NCI-H1436 treated with DMSO at 0.1 percent for 48 hours (cell line): ENCODE measurements at places on chromosomes 7 and 10.

DNA sequence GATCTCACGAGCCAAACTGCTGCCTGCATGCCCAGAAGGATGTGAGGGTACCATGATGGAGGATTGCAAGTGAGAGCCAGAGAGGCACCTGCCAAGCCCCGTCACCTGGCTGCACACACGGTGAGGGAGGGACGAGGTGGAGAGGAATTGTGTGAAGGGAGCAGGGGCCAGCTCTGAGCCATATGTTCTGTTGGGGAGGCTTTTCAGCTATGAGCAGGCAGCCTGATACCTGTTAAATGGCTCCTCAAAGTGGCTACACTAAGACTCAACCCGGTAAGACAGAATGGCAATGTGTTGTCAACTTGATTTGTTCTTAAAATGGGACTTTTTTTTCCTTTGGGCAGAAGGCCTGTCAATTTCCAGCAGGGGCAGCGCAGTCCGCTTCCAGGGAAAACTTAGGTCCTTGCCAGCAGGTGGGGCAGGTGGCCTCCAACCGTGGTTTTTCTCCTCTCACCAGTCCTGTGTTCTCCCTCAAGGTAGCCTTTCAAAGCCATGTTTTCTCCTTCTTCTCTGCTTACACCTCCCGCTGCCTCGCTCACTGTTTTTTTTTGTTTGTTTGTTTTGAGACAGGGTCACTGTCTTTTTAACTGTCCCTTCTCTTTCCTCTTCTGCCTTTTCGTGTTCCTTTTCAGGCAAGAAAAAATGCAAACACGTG lies 57.7 kb upstream of the ZNRF2 start:
- no peak for DNase-seq

DNA sequence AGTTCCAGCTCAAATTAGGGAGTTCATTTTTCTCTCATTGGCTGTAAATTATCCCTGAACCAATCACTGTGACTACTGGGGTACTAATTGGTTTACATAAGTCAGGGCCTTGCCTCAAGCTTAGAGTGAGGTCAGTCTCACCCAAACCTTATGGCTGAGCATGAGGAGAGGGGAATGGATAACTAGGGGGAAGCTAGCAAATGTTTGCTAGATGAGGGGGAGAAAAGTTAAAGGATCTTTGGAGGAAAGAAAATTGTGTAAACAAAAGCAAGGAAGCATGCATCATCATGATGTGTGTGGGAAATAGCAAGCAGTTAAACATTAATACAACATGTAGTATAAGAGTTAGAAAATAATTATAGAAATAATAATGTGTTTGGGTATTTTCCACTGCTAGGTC lies 121.9 kb downstream of the BBS9 start:
- no peak for DNase-seq

GRCh38 chr7:31007634-31008033 lies 43.9 kb downstream of the GHRHR start:
- DNase-seq = no peak

DNA sequence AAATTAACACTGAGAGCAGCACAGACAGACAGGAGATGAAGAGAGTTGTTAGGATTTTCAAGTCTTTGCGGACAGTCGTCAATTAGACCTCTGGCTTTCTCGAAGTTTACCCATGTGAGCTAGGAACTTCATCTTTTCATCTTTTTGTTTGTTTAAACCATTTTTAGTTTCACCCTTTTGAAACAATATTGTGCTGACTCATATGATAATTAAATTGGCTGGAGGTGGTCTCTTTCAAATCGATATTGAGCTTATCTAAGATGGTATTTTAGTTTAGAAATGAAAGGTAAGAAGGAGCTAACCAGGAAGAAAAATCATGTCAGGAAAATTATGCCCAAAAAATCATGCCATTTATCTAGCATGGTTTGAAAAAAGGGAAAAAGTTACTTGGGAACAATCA lies 415.8 kb upstream of the SEMA3A start:
- DNase-seq = no peak

DNA sequence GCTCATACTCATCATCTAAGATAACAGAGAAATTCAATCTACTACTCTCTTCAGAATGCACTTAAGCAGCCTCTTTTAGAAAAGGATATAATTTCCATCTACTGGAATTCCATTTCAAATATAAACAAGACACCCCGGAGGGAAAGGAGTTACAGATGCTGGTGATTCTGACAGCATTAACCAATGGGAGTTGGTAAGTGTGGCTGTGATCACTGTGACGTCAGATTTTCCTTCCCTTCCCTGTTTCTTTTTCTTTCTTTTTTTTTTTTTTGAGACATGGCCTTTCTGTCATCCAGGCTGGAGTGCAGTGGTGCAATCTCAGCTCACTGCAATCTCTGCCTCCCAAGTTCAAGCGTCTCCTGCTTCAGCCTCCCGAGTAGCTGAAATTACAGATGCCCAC lies 106.6 kb downstream of the ACTR3B start:
- DNase-seq = no peak

GRCh38 chr10:96724621-96725020 lies 4.3 kb upstream of the PIK3AP1 start:
- DNase-seq = no peak

DNA sequence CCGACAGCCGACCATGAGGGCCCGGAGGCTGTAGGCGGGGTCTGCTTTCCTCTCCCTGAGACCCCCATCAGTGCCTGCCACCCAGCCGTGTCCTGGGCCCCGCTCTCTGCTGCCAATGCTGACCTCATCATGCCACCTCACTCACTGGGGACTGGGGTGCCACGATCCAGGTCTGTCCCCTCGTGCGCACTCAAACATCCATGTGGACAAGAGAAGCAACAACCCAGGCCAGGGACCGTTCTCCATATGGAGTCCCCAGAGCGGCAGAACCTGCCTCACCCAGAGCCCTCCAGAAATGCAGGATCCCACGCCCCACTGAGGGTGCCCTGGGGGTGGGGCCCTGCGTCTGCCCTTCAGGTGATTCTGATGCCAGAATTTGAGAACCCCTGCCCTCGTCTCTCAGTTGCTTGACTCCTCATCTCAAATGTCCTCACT lies 210.0 kb upstream of the PPP2R2D start:
- DNase-seq = no peak

DNA sequence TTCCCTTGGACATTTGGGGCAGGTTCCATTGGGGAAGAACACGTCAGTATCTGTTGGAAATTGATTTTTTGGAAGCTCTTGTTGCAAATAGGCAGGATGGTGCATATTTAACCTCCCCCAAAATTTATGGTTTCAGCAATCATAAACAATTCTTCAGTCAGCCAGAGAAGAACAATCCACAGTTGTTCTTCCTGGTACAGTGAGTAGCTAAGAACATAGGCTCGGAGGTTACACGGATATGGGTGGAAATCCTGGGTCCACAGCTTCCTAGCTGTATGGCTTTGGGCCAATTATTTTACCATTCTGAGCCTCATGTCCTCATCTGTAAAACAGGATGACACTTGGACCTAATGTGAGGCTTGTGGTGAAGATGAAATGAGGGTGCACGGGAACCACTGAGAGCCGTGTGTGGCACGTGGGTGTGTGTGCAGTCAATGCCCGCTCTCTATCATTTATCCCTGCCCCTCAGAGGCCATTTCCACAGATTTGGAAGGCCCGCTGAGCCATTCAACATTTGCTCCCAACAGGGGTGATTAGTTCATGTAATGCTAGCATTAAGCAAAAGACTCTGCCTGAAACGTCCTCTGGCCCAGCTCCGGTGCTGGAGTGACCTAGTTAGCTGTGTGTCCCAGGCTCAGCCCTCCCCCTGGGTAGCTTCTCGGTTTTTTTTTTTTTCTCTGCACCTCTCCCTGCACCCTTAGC lies 9.7 kb downstream of the CAMK1D start:
- DNase-seq = no peak

DNA sequence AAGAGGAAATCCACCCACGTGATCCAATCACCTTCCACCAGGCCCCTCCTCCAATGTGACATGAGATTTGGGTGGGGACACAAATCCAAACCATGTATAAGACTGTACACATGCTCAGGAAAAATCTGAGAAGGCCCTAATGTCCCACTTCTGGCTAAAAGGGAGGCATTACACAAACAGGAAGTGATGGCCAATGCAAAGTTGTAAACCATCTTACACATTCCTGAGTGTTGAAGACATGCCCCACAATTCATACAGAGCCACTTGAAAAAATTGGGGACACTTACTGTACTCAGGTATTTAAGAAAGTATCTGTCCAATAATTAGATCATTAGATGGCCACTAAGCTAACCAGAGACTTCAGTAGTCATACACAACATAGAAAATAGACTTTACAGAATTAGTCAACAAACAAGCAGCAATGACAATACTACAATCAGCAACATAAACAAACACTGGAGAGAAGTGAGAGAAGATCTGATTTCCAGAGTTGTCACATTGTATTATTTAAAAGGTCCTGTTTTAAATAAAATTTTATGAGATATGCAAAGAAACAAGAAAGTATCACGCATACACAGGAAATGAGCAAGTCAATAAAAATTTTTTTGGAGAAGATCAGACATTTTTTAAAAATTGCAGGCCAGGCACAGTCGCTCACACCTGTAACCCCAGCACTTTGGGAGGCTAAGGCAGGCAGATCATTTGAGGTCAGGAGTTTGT lies 143.3 kb downstream of the DGKI start:
- no peak for DNase-seq

DNA sequence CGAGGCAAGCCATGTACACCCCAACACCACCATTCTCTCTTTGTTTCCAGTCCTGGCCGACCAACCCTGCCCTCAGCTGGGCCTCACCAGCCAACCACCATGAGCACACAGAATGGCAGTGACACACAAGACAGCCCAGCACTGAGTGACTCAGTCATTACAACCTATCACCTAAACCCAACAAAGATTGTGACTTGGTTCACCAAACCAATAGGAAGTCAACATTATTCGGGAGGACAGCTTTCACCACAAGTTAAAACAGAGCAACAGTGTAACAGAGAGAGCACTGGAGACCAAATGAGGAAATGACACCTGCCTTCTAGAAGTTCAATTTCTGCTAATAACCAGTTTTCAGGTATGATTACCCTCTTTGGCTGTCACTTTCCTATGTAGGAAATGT lies 72.1 kb downstream of the DNMBP start:
- DNase-seq = no peak

- no peak for DNase-seq
These were observed 23.2 kb downstream of the DPCD start for GRCh38 chr10:101611096-101611905.

DNA sequence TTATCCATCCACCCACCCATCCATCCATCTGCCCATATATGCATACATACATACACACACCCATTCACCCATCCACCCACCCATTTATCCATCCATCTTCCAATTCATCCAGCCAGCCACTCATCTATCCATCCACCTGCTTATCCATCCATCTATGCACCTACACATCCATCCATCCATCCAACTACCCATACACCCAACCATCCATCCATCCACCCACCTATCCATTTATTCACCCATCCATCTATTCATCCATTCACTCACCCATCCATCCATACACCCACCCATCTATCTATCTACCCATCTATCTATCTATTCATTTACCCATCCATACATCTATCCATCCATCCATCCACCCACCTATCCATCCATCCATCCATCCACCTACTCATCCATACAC lies 17.3 kb downstream of the TMEM72 start:
- DNase-seq = no peak

DNA sequence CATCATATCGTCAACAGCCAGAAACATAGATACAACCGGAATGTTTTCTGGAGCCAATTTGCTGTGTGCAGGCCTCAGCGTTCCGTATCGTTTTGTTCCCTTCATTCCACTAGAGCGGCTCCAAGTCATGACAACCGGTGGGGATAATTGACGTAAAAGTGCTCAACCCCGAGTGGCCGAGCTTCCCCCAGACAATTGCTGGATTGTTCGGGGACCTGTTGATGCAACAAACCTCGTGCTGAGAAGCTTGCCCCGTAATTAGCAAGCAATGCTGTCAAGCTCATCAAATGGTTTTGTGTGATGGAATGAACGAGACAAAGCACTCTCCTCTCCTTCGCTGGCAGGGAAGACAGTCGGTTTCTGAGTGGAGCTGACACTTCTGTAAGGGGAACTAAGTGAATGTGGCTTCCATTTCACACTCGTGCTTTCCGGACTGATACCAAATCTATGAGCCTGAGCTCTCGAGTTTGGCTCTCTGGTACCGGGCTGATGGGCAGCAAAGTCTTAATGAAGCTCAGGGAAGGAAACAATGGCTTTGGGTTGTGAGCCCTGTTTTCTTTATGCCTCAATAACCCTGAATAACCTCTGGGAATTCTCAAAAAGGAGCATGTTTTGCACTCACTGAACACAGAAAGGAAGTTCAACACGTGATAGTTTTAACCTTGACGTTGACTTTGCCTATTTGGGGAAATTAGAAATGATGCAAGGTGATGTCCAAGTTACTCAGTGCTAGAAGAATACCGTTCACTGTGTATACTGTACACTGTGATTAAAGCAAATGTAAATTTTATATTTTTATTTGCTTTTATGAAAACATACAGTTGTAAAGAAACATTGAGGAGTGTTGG lies 220.5 kb downstream of the BAMBI start:
- DNase-seq = no peak

DNA sequence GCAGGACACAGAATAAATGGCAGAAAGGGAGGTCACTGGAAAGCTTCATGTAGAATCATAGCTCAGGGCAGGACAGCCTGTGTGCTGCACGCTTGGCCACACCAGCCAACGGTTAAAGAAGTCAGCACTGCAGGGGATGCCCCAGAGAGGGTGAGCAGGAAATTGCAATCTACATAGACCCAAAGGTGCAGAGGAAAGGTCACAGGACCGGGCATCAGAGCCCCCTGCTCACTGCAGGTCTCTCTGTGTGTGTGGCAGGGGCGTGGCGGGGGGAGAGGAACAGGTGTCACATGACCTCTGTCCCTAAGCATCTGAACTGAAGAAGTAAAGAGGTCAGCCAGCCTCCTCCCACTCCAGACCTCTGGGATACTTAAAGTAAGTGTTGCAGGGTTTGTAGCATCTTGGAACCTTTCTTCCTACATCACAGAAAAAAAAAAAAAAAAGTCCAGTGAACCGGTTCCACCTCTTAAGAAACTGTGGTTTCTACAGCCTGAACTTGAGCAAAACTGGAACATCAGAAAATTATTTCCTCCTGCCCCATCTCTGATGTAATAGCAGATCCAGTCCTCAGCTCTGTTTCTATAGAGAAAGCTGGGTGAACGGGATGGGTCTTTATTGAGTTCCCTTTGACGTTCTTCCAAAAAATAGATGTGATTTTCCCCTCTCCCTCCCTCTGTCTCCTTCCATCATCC lies 64.3 kb downstream of the RGS10 start:
- DNase-seq = no peak

- no peak for DNase-seq
These were observed 80.6 kb downstream of the DGKB start for GRCh38 chr7:14821757-14822480.

DNA sequence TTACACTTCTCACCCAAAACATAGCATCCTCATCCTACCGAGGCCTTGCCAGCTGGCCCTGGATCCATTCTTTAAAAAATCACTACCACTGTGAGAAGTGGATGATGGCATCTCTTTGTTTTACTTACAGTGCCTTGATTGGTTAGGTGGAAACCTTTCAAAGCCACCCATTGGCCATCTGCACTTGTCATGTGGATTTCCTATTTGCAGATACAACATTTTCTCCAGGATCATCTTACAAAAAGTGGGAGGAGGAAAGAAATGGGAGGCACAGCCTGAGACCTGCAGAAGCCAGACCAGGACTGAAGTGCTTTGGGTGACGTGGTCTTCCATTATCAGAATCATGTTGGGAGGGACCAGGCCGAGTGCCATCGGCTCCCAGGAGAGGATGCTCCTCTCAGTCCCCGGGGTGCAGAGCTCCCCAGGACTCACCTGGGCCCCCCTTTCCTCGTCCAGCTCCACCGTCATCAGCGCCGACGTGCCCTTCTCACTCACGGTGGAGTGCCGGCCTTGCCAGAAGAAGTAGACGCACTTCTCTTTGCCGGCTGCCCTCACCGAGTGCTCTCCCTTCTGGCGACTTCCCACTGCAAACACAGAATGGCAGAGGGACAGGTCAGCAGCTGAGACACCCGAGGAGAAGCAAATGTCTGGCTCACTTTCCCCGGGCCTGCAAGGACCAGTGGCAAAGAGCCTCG lies 161.2 kb downstream of the SVIL start:
- DNase-seq = no peak
